ENCODE measurements at places on chromosomes 12 and 14.

GRCh38 chr14:42322531-42323284, 716.0 kb downstream of the LRFN5 start:
- DNase-seq, result no peak

GRCh38 chr14:52700701-52701172, 5.4 kb upstream of the ERO1A start:
- DNase-seq, result no peak

DNA sequence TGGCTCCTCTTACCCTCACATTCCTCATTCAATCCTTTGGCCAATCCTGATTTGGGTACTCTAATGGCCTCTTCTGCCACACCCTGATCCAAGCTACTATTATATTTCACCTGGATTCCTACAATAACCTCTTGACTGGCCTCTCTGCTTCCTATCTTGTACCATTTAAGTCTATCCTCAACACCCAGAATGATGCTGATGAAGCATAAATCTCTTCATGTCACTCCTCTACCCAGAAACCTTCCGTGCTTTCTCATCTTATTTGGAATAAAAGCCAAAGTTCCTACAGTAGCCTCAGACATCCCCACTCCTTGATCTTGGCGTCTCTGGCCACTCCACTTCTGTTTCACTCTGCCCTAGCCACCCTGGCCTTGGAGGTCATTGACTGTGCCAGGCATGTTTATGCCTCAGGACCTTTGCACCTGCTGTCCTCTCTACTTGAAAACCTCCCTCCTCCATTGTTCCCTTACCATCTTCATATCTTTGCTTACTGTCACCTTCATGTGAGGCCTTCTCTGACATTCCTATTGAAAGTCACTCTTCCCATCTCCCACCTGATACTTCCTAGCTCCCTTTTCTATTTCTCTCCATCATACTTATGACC, 46.4 kb upstream of the NRXN3 start:
- no peak for DNase-seq

DNA sequence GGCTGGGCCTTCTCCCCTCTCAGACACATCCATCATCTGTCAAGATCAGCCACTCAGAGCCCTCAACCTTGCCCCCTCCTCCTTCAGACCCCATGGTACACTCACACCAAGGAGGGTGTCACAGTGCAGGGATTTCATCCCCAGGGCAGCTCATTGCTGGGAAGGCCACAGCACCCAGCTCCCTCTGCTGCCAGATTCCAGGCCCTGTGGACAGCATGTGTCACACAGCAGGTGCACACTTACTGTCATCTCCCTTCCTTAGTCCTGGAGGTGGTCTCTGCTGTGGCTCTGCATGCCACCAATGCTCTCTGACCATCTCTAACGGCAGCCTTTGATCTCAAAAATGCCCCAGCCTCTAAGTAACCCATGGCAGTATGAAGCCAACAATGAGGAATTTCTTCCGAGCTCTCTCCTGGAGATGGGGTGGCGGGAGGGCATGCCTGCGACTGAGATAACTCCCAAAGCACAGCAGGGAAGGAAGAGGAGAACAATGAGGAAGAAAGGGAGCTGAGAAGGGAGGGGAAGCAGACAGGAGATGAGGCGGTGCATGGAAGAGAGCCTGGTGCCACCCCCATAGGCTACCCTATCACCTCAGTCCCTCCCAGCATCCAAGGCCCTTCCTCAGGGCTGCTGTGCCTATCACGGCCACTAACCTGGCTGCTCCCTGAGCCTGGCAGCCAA, 101.0 kb downstream of the SINHCAF start:
- no peak for DNase-seq

DNA sequence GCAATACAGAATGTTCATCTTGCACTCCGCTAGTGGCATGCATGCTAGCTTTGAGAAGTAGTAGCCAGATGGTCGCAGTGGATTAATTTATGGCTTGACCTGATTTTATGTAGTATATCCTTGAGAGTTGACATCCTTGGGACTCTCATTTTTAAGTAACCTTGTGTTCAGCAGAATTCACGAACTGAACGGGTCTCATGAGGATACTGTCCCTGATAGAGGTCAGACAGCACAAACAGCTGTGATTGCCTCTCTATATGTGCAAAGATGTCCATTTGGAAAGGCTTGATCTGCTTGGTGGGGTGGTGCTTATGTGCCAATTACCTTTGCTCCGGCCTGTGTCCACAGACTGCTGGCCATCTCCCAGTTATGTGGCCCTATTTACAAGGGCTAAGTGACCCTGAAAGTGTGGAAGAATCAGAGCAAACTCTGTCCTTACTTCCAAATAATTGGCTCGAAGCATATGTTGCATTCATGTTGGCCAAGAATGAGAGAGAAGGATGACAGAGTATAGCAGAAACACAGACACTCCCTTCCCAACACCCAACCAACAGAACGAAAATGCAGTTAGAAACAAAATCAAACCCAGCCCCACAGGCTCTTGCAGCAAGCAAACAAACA, 167.1 kb downstream of the CRADD start:
- DNase-seq, result peak; percentile 43

GRCh38 chr12:48441069-48441468, 31.3 kb upstream of the ANP32D start:
- DNase-seq, result no peak

DNA sequence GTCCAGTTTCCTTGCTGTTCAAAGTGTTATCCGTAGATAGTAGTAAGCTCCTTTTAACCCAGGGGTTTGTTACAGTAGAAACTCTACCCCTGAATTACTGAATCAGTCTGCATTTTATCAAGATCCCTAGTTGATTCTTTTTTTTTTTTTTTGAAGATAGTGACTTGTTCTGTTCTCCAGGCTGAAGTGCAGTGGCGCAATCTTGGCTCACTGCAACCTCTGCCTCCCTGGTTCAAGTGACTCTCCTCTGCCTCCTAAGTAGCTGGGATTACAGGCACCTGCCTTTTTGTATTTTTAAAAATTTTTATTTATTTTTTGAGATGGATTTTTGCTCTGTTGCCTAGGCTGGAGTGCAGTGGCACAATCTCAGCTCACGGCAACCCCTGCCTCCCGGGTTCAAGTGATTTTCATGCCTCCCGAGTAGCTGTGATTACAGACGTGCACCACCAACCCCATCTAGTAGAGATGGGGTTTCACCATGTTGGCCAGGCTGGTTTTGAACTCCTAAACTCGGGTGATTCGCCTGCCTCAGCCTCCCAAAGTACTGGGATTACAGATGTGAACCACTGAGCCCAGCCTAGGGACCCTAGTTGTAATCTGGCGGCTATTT, 10.5 kb downstream of the LARP4 start:
- no peak for DNase-seq

DNA sequence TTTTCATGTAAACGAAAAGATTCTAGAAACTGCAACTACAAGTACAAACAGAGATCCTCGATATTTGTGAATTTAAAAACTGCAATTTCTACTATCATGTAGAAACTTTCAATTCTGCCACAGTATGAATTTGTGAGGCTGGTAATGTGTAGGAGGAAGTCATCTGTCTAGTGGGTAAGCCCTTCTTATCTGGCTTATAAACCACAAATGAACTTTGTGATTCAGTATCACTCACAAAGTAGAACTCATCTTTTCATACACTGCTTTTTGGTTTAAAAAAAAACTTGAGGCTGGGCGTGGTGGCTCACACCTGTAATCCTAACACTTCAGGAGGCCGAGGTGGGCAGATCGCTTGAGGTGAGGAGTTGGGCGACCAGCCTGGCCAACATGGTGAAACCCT, 20.7 kb downstream of the GTF2A1 start:
- no peak for DNase-seq

Measured in WERI-Rb-1 (cell line).